ENCODE measurements at places on chromosomes 3 and 15. TPM values are rescaled to one million over a fixed set of nuclear protein-coding genes. Genes with fewer than 3 reads are reported as not detected.

Gene FOXB1
- not detected for total RNA-seq

- DNase-seq = no peak
Measured at GRCh38 chr3:31670136-31670535, 137.4 kb downstream of the STT3B start.

- DNase-seq = no peak
Measured at GRCh38 chr3:8532251-8532871, 30.7 kb downstream of the LMCD1 start.

DNA sequence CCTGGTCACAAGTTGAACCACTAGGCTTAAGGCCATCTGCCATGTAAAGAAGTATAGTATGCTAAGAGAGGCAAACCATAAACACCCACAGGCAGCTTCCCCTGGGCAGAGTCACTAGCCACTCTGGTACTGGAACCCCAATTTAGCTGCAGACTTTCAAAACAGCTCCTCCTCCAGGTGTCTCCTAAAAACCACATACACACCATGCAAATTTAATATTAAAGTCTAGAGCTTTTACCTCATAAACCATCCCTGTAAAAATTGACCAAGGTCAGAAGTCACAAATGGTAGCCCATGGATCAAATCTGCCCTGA lies 99.1 kb upstream of the STT3B start:
- no peak for DNase-seq

DNA sequence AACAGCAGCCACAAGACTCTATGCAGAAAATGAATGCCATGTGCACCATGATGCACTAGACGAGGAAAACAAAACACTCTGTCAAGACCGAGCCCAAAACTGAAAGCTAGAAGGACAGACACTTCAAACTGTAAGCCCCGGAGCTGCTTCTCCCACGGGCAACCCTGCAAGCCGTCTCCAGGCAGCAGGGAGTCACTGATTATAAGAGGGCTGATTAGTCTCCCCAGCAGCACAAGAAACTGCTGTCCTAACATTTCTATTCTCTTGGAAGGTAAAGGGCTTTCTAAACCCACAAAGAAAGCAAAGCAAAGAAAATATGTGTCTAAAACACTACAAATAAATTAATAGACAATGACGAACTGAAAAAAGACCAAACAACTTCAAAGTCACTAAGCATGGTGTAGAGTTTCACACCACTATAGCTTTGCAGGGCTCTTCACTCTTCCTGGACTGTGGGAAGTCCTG lies 15.5 kb downstream of the TBC1D2B start:
- DNase-seq = no peak

GRCh38 chr3:149809699-149810098 lies 3.3 kb upstream of the RNF13 start:
- no peak for DNase-seq

Gene ANKUB1
- total RNA-seq = not detected

GRCh38 chr15:89487791-89488190 lies 8.6 kb downstream of the RHCG start:
- no peak for DNase-seq

- DNase-seq = no peak
Measured at GRCh38 chr3:122626515-122627180, 49.2 kb downstream of the PARP15 start.
